ENCODE measurements at places on chromosomes 5 and 9. TPM values are rescaled to one million over a fixed set of nuclear protein-coding genes. Genes with fewer than 3 reads are reported as not detected.

RNF183 gene
- not detected for total RNA-seq

FOXI1 gene
- total RNA-seq = not detected

C1QTNF2 gene
- total RNA-seq = 3.2 TPM

TAS2R1 gene
- not detected for total RNA-seq

CAVIN4 gene
- 1.2 TPM for total RNA-seq

C1QTNF3 gene
- total RNA-seq = 0.99 TPM

TIMD4 gene
- not detected for total RNA-seq

TMC1 gene
- not detected for total RNA-seq

MEIKIN gene
- total RNA-seq = not detected

C5orf52 gene
- not detected for total RNA-seq

SPATA31A3 gene
- not detected for total RNA-seq

ZNF366 gene
- not detected for total RNA-seq

NUDT12 gene
- 11.1 TPM for total RNA-seq

LECT2 gene
- not detected for total RNA-seq

FCN2 gene
- total RNA-seq = not detected

PPP3R2 gene
- not detected for total RNA-seq

RELL2 gene
- 2.2 TPM for total RNA-seq

SLC25A48 gene
- total RNA-seq = not detected

INSL4 gene
- total RNA-seq = not detected

PCDHA1 gene
- total RNA-seq = not detected

Data from smooth muscle cell of trachea (primary cell).